ENCODE measurements at places on chromosomes 3 and 15.

- DNase-seq: no peak
Measured at GRCh38 chr15:75651810-75652543, 4.3 kb downstream of the SNX33 start.

DNA sequence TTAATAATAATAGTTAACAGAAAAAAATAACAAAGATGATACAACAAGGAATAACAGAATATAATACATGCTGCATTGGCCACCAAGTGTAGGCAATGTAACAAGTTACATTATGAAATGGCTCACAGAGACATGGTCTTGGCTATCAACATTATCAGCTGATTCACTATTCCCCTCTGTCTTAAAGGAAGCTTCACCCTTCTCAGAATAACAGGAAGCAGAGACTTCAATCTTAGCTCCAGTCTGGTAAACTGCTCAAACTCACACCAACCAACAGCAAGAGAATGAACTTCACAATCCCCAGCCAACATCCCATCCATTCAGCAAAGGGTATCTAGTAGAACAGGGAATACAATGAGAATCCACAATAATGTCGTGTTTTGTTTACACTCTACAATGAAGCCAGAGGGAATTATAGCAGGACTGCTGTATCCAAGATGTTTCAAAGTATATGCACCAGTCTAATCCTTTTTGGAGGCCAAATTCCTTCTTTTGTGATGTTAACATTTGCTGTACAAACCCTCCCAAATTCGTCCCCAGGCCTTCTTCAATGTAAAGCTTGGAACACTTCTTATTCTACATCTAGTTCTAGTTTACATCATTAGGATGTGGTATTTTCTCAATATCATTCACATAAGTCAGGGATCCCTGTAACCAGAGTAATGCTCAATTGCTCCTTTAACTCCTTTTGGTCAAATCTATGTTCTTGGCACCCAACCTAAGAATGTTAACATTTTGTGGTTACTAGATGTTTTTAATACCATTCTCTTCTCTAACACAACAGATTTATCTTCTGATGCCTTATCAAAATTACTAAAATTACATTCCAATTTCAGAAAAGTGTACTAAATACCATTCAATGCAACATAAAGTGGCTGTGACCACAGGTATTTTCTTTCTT lies 52.4 kb upstream of the CMSS1 start:
- no peak for DNase-seq

GRCh38 chr3:126113238-126113555 lies 29.3 kb upstream of the SLC41A3 start:
- DNase-seq: no peak

GRCh38 chr3:21960033-21960432 lies 209.0 kb upstream of the ZNF385D start:
- no peak for DNase-seq

DNA sequence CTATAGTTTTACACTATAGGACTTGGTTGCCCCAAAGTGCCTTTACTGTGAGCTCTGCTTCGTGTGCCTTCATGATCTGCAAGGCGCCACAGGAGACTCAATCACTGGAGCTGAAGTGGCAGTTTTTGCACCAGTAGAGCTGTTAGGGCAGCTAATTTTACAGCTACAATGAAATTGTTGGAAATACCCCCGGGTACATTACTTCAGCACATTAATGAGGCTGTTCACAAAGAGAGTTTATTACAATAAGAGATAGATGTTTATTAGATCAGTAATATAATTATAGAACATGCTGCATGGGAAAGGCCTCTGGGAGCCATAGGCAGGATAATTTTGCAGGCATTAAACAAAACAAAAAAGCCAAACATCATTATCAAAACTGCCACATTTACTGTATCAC lies 231.1 kb downstream of the CTNNB1 start:
- DNase-seq: no peak

DNA sequence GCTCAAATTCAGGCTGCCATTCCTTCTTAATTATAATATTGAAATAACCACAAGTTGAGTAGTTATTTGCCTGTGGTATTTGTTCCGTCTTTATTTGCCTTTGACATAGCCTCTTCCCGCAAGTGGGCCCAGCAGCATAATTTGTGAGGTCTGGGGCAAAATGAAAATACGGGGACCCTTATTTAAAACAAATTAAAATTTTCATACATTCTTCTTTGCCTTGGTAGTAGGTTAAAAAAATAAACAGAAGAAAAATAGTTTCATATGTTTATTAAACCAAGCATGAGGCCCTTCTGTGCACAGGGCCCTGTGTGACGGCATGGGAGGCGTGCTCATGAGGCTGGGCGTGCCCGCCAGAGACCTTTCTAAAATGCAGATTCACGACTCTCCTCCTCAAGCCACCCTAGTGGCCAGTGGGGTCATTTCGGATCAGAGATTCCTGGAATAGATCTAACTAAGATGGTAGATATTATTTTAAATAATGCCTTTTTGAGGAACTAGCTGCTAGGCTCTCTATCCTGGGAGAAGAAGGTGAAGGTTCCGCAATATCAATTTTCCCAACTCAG lies 35.4 kb downstream of the MASP1 start:
- DNase-seq: no peak

DNA sequence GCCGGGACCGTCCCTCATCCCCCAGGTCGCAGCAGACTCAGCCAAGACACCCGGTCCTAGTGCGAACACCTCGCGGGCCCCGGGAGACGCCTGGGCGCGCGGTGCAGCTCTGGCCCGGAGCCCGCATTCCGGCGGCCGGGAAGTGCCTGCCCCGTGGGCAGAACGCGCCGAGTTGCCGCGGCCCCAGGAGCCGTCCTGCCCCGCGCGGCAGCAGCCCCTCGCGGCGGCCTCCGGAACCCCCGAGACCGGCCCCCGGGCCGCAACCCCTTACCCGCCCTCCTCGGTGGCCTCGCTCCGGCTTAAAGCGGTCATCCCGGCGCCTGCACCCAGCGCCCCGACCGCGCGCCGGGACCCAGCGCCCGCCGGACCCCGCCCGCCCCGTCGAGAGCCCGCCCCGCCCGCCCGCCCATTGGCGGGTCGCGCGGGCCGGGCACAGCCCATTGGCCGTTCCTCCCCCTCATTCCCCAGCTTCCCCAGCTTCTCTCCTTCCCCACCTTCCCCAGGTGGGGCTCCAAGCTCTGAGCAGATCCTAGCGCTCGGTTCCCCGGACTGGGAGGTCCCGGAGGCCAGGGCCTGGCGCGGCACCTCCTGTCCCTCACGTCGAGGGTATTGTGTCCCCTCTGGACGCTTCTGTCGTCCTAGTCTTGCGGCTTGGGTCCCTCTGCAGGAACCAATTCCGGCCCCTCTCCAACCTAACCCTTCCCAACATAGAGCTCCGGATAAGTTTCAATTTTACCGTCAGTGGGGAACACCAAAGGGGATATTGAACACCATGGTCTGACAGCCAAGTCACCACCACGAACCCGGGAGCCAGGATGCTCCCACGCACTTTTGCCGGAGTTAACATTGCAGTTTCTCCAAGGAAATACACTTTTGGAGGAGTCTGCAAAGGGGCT lies at the start of gene GRAMD2A:
Gene GRAMD2A, minus strand, starts transcription at position 328 of the 896 bp plus-strand sequence.
- DNase-seq: no peak

DNA sequence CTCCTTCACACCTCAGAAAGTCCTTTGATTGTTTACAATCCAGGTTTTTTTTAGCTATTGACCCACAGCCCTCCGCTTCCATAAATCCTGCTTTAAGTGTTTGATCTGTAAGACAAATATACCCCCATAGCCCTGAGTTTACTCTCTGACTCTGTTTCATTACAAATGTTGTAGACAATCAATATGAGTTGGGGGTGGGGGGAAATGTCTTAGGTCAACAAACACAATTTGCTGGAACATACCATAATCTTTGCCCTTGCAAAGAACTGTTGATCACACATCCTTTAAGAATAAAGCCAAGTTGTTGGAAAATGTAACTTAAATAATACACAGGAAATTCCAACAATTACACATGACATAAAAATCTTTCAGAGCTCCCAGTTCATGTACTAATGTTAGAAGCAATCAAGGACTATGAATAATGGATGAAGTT lies 301.8 kb upstream of the SEMA6D start:
- DNase-seq: no peak

GRCh38 chr15:89671687-89672086 lies 7.5 kb downstream of the PLIN1 start:
- no peak for DNase-seq

GRCh38 chr3:9452417-9452816 lies 55.0 kb downstream of the SETD5 start:
- DNase-seq: no peak

- no peak for DNase-seq
Measured at GRCh38 chr15:28106294-28107110, 7.4 kb upstream of the OCA2 start.

DNA sequence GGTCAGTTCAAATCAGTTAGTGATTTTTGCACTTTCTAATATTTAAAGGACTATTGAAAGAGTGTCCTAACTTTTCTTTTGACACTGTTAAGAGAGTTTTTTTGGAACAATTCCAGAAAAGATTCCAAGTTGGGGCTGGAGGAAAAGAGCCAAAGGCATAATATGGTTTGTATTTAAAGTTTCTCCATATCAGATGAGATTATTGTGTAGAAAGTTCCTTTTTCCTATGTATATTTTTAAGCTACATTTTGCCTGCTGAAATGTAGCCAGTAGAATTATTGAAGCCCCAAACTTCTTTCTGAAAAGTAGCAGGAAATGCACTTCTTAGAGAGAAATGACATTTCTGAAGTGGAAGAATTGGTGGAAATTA lies 136.5 kb upstream of the TSC22D2 start:
- no peak for DNase-seq

GRCh38 chr3:187833799-187834578 lies 88.7 kb upstream of the BCL6 start:
- no peak for DNase-seq

DNA sequence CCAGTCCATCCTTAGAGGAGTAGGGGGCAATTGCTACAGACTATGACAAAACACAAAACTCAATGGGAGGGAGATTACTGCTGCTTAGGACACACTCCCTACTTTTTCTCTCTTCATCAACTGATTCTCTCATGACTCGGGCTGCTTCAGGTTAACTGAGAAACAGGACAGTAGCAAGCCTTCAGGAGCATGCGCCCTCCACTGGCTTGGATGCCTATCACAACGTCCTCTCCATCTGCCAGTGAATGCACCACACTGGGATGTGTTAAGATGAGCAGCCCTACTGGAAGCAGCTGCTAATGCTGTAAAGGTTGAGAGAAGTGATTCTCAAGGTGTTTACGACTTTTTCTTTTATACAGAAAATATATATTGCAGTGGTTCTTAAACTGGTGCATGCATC lies 542.3 kb downstream of the EDEM1 start:
- DNase-seq: no peak

DNA sequence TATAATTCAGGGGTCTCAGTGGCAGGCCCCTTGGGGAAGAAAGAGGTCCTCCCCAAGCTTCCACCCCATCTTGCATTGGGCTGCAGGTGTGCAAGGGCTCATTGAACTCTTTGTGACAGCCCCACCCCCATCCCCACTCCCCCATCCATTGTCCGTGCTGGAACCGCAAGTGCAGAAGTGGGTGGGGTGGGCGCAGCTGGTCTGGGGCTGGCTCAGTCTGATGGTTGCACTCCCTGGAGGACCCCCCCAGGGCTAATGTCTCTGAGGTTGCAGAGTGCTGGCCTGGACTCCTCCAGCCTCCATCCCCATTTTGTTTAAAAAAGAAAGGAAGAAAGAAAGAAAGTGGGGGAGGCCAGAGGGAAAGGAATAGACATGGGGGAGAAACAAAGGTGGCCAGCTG lies 42.3 kb upstream of the ARL8B start:
- no peak for DNase-seq

All from stimulated activated CD8-positive, alpha-beta memory T cell treated with anti-CD3 and anti-CD28 coated beads, Interleukin-7, amount 100 ng/mL, for 1 hour (primary cell).